Sciatic nerve (tissue), 2 donors: ENCODE measurements at places on chromosomes 4 and X. TPM values are rescaled to one million over a fixed set of nuclear protein-coding genes. Genes with fewer than 3 reads are reported as not detected.
A peak's percentile ranks its signal among the peaks of the same experiment; 100 is the strongest.

Gene TEX11
- total RNA-seq, result not detected

Gene GAGE12E
- not detected for total RNA-seq

Gene PCDH7
- 12.9 TPM for total RNA-seq

Gene FAM241A
- 7.1 TPM for total RNA-seq

Gene GABRQ
- total RNA-seq, result 5.3 TPM

Gene TMSB15A
- total RNA-seq, result not detected

DNA sequence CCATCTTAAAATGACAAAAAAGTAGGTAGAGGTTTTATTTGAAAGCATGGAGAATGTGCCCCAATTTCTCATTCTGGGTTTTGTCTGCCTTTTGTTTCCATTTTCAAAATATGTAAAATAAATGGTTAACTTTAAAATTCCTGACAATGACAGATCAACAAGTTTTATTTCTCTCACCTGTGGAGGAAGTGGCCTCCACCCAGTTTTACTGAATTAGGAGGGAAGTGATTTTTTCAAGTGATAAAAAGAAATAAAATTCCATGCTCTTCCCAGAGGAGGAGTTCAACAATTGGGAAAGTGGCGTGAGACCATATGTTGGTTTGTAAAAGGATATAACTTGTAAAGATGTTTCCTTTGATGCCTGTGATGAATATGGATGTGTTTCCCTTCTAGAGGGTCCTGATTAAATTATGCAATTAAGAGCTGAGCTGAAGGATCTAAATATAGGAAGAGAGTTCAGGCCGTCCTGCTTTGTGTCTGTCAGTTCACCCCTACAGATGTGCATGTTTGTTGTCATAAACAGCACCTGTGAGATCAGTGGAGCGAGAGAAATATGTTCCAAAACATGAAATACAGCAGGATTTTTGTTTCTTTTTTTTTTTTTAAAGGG, 19.5 kb downstream of the SMAD1 start:
- DNase-seq, result no peak

DNA sequence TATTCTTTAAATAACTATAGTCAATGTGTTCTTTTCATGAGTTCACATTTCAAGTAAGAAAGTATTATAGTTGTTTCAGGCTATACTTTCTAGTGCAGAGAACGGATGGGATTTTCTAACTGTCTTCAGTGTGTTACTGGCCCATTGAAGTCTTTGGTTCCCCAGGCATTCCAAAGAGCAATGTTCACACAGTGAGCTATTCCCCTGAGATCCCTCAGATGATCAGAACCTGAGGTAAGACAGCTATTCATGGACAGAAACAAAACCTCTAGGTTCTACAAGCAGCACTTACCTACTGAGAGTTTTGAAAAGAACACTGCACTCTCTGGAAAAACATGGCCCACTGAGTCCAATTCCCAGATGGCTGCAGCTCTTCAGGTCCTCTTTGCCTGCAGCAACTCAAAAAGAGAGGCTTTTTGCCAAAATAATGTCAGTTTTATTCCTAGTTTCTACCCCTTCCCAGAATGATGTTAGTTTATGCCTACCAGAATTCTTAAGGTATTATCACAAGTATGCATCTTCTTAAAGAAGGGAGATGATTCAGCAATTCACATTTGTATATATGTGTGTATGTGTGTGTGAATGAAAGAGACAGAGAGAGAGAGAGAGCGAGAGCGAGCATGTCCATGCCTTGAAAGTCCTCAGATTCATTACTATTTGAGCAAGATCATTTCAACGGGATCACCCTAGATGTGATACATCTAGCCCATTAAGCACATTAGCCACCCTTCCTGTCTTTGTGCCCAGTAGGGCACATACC, 146.1 kb downstream of the PDHA2 start:
- DNase-seq, result no peak

- DNase-seq, result no peak
Measured at GRCh38 chr4:53541577-53542206, 49.6 kb downstream of the LNX1 start.

- no peak for DNase-seq
Measured at GRCh38 chr4:171202908-171203307, 610.3 kb upstream of the GALNTL6 start.

DNA sequence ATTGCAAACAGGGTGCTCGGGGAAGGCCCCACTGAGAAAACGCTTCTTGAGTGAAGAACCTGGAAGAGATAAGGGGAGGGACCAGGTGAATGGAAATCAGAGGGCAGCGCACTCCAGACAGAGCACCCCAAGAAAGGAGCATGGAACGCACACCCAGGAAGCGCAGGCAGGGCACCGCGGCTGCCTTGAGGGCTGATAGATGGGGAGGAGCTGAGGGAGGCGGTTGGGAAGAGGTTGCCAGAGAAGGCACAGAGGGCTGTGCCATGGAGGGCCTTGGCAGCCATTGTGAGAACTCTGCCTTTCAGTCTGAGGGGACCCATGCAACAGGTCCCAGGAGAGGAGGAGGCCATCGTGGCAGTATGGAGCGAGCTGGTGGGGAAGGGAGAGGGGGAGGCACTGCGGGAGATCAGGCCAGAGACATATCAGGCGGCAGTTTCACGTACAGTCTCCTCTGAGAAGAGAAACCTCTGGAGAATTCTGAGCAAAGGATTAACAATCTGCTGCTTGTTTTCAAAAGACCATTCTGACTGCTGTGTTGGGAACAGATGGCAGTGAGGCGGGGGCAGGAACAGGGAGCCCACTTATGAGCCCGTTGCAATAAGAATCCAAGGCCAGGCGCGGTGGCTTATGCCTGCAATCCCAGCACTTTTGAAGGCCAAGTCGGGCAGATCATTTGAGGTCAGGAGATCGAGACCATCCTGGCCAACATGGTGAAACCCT, 83.7 kb downstream of the PCYT1B start:
- no peak for DNase-seq

- peak; percentile 67 for DNase-seq
Measured at GRCh38 chr4:158810487-158811215, 41.8 kb downstream of the FNIP2 start.
